ENCODE measurements at places on chromosomes 12 and 14. TPM values are rescaled to one million over a fixed set of nuclear protein-coding genes. Genes with fewer than 3 reads are reported as not detected.

GRCh38 chr14:34180869-34181268 is 230.0 kb upstream of the EGLN3 start:
- H3K27me3 ChIP-seq = no peaks in the 10 kb centered on the region
- no peaks in the 10 kb centered on the region for H3K36me3 ChIP-seq
- H3K27ac ChIP-seq = no peak overlapping the region
- H3K4me3 ChIP-seq = no peak overlapping the region

- H3K36me3 ChIP-seq = no peaks in the 10 kb centered on the region
- no peak for DNase-seq
- peaks cover 18% of the 10 kb centered on the region for H3K4me1 ChIP-seq
- no peak overlapping the region for H3K27ac ChIP-seq
- H3K4me3 ChIP-seq = no peak overlapping the region
- no peaks in the 10 kb centered on the region for H3K27me3 ChIP-seq
Observed at GRCh38 chr12:53577941-53578352, 48.2 kb downstream of the ATF7 start.

- peaks cover 1% of the 10 kb centered on the region for H3K4me1 ChIP-seq
- no peak for DNase-seq
- peaks cover 18% of the 10 kb centered on the region for H3K36me3 ChIP-seq
Observed at GRCh38 chr14:95132760-95133159, 24.6 kb downstream of the DICER1 start.

DNA sequence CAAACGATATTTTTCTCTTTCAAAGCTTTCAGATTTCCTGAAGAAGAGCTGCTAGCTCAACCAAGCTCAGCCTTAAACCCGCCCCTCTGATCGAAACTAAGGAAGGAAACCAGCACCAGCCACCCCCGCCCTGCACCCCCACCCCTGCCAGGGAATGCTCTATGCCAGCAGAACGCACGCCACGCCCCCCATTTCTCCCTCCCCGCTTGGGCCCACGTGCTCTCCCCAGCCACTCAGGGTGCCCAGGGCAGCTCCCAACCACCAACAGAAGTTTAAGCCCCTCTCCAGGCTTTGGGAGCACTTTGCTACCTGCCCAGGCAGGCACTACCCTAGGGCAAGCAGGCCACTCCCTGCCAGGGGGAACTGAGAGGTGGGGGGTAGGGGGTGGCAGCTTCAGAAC is 18.8 kb upstream of the KRT78 start:
- no peak for DNase-seq
- H3K27me3 ChIP-seq = no peaks in the 10 kb centered on the region
- H3K4me3 ChIP-seq = no peak overlapping the region
- H3K27ac ChIP-seq = no peak overlapping the region
- H3K36me3 ChIP-seq = no peaks in the 10 kb centered on the region

The TXNRD1 gene
- 430 TPM for total RNA-seq

The TCL1B gene
- not detected for total RNA-seq

The TEX52 gene
- total RNA-seq = not detected

The GPR137C gene
- total RNA-seq = 0.63 TPM

DNA sequence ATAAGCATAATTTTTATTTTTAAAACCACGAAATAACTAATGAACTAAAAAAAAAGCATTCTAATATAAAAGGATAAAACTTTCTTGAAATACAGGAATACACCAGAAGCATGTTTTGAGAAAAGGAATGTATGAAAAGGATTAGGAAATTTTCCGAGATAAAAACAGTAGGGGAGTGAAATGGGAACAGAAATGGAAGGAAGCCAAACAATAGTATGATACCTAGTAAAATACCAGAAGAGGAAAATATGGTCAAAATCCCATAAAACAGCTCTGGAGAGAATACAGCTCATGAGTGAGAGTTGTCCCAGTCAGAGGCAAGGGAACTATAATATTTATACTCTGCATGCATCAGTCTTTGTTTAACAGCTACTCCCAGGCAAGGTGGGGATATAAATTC is 1016.2 kb downstream of the SLC6A15 start:
- no peaks in the 10 kb centered on the region for H3K4me1 ChIP-seq
- DNase-seq = no peak
- no peaks in the 10 kb centered on the region for H3K36me3 ChIP-seq
- H3K27ac ChIP-seq = no peak overlapping the region
- H3K27me3 ChIP-seq = no peaks in the 10 kb centered on the region

DNA sequence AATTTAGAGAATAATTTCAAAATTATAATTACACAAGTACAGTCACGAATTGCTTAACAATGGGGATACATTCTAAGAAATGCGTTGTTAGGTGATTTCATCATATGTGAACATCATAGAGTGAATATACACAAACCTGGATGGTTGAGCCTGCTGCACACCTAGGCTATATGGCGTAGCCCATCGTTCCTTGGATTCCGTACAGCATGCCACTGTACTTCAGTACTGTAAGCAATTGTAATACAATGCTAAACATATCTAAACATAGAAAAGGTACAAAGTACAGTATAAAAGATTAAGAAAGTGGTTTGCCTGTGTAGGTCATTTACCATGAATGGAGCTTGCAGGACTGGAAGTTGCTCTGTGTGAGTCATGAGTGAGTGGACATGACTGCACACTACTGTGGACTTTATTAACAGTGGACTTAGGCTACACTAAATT is 286.2 kb downstream of the CACNA1C start:
- no peak overlapping the region for H3K4me3 ChIP-seq
- peak overlapping the region; percentile 71 for H3K27ac ChIP-seq
- H3K4me1 ChIP-seq = peaks cover 53% of the 10 kb centered on the region
- peak; percentile 69 for DNase-seq

DNA sequence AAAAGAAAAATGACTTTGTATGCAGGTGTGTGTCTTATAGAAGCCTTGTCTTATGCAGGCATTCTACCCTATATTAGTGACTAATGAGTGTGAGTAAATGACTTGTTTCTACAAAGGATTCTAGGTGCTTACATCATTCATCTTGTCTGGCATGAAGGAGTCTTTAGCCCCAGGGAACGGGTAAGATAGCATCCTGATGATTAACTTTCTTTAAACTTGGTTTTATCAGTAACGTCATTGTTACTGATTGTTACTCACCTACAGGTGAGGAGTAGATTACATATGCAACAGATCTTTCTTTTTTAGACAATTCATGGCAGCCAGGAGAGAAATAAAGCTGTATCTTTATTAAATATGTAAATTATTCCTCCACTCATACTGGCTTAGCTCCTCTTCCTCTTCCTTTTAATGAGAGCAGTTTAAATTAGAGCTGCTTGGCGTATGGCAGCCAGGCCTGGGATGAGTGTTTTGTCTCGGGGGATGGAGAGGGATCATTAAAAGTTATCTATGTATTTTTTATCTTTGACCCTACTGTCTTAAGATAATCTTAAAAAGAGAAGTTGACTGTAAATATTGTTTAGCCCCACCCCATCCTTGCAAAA is 57.2 kb upstream of the ATP2A2 start:
- peak overlapping the region; percentile 91 for H3K27ac ChIP-seq
- peak; percentile 97 for DNase-seq
- no peaks in the 10 kb centered on the region for H3K27me3 ChIP-seq
- peaks cover 27% of the 10 kb centered on the region for H3K4me1 ChIP-seq
- H3K36me3 ChIP-seq = no peaks in the 10 kb centered on the region

Data from PC-3 (cell line).